ENCODE measurements at places on chromosomes 4 and X.

DNA sequence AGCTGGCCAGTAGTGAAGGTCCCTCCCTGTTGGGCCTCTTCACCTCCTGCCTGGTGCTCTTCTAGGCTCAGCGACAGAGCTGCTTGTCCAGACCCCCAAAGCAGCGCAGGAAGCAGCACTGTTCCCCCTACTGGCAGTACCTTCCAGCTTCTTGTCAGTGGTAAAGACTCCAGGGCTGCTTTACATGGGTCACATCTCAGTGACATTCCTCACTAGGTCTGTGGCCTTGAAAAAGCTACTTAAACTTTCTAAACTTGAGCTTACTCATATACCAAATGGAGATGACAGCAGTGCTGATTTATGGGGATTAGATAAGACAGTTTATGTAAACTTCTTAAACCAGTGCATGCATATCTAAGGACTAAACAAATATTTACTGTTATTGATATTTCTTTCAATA is 117.3 kb downstream of the FAT4 start:
- no peak for DNase-seq

DNA sequence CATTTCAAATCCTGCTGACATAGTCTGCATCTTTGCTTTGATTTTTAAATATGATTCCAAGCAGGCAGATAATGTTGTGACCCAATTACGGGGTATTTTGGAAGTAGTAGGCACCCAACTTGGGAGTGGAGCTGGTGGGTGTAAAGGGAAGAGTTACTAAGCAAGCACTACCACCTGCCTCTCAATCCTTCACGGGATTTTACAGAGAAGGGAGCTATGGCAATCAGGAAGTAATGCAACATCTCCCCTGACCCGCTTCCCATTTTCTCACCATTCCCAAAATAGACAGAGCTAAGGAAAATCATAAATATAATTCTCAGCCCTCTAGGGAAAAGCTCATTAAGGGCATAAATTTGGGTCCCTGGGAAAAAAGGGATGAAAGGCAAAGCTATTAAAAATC is 9.2 kb downstream of the APBB2 start:
- DNase-seq = no peak

- no peak for DNase-seq
Measured at GRCh38 chr4:70737006-70737405, 15.2 kb downstream of the RUFY3 start.

DNA sequence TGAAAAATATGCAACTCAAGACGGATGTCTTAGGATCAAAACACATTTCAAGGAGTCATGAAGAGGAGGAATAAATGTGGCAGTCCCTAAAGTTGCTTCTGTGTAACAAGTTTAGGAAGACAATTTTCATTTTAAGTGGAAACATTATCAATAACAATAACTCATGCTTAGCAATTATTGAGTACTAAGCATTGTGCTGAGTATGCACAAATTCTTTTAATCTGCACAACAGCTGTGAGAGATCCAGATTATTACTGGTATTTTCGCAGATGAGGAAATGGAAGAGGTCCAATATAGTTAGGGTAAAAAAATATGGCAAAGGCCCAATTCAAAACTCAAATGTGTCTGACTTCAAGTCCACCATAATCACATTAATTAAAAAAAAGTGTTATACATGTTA is 2.9 kb upstream of the TEX13B start:
- no peak for DNase-seq

GRCh38 chrX:67622053-67622585 is 78.3 kb downstream of the AR start:
- no peak for DNase-seq

DNA sequence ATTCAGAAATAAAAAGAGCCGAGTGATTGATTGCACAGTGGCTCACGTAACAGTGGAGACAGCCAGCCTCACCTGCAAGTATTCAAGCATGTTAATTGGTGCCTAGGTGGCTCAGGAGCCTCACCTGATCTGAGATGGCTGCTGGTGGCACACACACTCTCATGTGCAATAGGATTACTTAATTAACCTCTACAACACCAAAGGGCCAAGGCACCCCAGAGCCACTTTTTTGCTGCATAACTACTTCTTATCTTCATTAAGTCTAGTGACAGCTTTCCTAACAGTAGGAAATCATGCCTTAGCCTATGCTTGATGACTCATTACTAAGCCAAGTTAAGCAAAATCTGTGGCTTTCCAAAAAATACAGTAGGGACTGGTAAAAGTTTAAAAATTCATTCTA is 117.3 kb upstream of the NOCT start:
- no peak for DNase-seq

- peak; percentile 27 for DNase-seq
Measured at GRCh38 chrX:69060631-69061408, 104.4 kb downstream of the PJA1 start.

DNA sequence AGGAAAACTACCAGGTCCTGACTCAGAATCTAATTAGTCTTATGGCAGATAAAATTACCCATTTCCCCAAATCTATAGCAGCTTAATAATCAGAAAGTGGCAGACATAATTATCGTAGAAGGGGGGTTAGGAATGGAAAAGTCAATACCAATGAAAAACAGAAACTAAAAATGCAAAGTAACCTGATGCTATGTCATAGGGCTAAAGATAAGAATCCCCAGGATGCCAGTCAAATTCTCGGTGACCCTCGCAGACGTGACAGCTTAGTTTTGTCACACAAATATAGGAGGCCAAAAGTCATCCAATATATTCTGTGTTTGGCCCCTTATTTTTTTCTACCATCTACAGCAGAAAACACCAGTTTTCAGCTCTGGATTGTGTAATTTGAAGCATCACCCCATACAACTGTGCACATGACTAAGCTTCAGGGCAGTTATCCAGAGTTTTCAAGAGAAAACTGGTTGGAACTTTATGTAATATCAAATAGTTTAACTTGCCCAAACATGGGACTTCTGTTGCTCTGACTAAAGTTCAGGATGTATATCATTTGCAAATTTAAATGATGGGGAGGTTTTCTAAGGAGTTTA is 30.9 kb downstream of the RASSF6 start:
- no peak for DNase-seq
